ENCODE measurements at places on chromosomes 2 and 18.

GRCh38 chr18:45589356-45590035 is 25.8 kb upstream of the SLC14A2 start:
- DNase-seq, result no peak

DNA sequence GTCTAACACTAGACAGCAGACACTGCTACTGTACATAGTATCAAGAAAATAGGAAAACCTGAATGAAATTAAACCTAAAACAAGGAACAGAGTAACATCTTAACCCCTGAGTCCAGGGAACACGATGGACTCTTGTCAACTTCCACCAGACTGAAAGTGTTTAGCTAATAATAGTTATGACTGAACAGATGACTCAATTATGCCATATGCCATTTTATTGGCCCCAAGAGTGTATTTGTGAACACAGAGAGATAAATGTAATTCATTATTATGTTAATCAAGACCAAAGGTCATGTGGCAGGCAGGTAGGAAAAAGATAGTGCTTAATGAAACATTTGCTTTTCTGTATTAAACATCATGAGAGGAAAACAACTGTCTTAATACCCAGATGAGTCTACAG is 58.0 kb downstream of the NYAP2 start:
- no peak for DNase-seq

- no peak for DNase-seq
These were observed 1736.9 kb upstream of the CELF4 start for GRCh38 chr18:39302481-39302880.

DNA sequence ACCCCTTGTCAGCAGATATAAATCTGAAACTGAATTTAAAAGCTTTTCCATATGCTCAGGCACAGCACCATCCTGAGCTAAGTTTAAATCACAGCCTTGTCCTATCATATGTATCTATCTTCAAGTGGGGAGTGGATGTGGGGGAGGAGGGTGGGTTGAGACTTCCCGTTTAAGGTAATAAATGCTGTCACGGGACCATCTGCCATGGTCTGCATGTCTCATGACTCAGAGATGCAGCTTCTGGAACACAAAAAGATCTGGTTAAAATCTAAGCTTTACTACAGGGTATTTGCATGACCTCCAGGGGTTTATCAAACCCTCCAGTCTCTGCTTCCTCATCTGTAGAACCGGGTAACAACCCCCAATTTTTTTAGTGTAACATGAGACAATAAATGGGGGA is 377.7 kb upstream of the ST6GAL2 start:
- DNase-seq, result no peak

GRCh38 chr2:148764815-148765214 is 110.2 kb upstream of the KIF5C start:
- no peak for DNase-seq

DNA sequence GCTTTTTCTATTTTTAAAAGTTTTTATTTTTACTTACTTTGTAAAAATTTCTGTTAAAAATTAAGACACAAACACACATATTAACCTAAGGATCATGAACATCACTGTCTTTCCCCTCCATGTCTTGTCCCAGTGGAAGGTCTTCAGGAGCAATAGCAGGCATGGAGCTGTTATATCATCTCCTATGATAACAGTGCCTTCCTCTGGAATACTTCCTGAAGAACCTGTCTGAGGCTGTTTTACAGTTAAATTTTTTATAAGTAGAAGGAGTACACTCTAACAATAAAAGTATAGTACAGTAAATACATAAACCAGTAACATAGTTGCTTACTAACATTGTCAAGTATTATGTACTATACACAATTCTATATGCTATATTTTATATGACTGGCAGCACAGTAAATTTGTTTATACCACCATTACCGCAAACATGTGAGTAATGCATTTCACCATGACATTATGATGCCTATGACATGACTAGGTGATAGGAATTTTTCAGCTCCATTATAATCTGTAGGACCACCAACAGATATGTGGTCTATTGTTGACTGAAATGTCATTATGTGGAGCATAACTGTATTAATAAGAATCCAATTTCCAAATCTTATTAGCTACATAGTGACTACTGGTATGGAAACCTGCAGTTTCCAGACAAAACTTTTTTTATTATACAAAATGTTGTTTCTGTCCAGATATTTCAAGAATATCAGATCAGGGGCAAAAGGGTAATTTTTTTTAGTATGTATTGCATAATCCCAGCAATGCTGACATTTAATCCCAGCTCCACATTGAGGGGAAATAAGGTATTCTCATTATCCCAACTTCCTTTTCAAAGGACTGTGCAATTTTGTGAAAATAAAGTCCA is 337.2 kb upstream of the SLC39A10 start:
- no peak for DNase-seq

Measured in GM18507 (cell line).